ENCODE measurements at places on chromosomes 7 and 10.

DNA sequence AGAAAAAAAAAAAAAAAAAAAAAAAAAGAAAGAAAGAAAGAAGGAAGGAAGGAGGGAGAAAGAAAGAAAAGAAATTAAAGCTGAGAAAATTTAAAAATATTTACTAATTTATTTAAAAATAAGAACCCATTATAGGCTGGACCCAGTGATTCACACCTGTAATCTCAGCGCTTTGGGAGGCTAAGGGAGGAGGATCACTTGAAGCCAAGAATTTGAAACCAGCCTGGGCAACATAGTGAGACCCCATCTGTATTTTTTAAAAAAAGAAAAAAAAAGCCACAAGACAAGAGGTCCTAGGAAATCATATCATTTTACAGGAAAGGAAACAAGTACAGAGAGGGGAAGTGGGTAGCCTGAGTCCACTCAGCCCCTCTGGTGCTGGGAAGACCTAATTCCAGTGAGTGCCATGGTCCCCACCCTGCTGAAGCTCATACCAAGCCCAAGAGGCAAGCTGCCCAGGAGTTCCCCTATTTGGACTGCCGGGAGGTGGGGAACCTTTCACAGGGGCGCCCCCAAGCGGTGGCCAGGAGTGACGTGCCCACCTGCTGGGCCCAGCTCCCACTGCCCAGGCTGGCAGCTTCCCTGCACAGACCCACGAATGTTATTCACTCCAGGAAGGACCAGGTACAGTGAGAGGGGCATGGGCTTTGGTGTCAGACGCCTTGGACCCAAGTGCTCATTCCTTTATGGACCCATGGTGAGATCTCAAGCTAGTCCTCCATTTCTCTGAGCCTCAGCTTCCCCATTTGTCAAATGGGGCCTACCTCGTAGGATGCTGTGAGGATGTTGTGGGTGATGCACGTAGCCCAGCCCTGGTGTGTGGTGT is 133.6 kb downstream of the ZMIZ1 start:
- peak; percentile 70 for DNase-seq

DNA sequence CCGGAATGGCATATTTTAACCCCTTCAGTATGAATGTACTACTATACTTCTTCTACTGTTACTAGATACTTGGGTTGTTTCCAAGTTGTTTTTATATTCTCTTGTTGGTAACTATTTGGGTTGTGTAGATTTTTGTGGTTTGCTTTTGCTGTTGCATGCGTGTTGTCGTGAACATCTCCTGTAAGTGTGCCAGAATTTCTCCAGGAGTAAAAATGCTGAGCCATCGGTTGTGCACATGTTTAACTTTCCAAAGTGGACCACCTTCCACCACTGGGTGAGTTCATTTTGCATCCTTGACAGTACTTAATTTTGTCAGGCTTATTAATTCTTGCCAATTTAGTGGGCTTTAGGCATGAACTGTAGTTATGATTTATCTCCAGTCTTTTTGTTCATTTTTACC is 47.9 kb downstream of the CSGALNACT2 start:
- DNase-seq, result no peak

- peak; percentile 24 for DNase-seq
Observed at GRCh38 chr10:86688398-86688921, 20.1 kb downstream of the LDB3 start.

DNA sequence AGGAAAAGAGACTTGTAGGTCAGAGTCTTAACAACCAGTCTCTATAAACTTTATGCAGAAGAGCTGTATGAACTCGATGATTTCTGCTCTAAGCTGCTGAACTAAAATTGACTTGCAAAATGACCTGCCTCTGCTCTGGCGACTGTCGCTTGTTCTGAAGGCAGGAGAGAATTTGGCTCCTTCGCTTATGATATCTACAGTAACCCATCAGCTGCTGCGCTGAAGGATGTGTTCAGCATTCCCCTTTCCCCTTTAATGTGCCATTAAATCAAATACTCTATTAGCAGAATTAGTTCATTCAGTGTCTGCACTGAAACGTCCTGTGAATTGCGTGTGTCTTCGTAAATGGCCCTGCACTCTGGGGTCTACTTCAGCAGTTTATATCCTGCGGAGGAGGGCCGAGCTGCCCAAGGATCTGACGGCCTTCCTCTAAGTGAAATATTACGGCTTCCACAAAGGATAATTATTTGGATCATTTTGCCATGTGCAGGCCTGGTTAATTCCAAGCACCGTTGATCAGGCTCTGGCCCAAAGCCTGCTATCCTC is 254.9 kb downstream of the SNX10 start:
- DNase-seq, result no peak
